ENCODE measurements at places on chromosomes 5 and 9.

DNA sequence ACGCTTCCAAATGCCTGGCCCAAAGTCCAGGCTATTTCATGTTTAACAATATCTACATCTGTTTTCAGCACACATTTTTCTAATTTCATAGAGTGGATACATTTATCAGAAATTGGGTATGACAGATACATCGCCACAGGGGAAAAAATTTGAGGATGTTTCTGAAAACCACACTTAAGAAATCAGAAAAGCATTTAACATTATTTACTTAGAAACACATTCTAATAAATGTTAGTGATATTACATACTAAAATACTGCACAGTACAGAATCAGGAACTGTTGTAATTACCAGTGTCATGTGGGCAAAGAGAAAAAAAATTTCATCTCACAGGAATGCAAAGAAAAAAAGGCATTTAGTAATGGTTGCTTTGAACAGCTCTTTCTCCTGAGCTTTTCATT is 310.5 kb upstream of the KIF2A start:
- no peak for DNase-seq

DNA sequence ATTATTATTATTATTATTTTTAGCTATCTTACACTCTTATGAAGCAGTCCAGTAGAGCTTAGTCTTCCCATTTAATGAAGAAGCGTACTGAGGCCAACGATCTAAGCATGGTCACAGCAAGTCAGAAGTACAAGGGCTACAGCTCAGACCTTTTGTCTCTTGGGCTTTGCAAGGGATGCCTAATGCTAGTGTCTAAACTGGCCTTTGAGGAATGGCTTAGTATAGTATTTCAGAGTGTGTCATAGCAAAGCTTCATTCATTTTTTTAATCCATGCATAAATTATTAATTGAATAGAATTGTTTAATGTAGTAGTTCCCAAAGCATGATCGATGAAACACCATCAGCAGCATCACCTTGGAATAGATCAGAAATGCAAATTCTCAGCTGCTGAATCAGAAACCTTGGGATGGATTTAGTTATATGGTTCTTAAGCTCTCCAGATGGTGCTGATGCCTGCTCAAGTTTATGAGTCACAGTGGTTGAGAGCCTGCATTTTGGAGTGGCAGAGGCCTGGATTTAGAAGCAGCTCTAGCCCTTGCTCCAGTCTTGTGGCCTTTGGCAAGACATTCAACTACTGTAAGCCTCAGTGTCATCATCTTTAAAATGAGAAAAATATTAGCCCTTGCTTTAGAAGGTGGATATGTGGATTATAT is 6.1 kb downstream of the IL12B start:
- no peak for DNase-seq

DNA sequence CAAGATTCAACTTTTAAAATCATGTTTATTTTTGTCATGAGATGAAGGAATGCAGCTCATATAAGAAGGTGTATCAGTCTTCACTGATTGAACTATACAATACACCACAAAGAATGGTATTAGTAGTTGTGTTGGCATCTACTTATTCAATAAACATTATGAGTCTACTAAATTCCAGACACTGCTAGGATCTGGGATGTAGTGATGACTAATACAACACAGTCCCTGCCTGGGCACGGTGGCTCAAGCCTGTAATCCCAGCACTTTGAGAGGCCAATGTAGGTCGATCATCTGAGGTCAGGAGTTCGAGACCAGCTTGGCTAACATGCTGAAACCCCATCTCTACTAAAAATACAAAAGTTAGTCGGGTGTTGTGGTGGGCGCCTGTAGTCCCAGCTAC is 171.4 kb upstream of the NFIB start:
- DNase-seq: no peak

DNA sequence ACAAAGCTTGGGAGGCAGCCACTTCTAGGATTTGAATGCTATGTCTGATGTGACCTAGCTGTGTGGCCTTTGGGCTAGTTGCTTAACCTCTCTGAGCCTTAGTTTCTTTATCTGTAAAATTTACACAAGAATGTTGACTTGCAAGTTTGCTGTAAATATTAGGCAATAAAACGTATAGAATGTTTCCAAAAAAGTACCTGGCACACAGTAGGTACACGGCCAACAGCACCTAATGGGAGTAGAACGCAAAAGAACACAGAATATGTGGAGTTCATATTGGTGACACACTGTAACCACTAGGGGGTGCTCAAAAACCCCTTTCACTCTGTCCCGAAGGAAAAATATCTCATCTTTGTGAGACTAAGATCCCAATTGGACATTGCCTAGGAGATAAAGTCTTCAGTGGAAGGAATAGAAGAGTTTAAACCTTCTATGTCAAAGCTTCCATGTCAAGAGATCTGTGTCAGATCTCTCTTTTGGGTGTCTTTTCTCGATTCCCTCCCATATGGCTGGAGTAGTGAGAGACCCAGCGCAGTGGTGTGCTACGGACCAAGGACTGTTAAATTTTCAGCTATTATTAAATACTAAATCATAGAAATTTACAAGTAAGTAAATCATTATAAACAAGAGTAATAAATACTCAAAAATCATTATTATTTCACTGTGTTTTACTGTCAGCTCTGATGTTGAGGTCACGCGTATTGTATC is 145.4 kb upstream of the RAD23B start:
- no peak for DNase-seq

- DNase-seq: no peak
These were observed 459.8 kb downstream of the ARHGEF28 start for GRCh38 chr5:74085782-74086181.

- DNase-seq: no peak
These were observed 163.3 kb downstream of the MACROH2A1 start for GRCh38 chr5:135235551-135236227.

DNA sequence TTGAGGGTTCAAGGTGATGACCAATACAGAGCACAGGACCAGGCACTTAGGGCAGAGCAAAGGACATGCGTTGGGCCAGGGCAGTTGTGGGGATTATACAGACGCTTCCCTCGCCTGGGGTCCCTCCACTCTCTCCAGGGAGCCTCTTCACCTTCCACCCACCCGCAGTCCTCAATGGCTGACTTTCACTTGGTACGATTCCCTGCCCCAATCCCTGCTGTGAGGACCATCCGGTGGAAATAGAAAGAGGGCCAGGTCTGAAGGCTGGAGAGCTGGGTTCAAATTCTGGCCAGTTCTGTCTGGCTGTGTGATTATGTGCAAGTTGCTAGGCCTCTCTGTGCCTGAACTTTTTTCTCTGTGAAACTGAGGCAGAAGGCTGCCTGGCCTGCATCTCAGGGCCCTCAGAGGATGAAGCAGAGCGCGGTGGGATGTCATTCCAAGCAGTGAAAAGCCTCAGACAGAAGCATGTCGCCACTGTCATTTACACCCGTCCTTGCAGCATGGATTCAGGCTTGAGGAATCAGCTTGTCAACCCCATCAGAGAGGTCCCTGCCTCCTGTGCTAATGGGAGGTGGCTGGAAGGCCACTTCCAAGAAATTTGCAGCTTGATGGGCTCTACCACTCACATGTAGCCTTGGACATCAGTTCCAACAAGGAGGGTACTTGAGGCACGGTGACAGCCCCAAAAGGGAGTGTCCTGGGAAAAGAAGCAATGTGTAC is 206.6 kb upstream of the IER5L start:
- no peak for DNase-seq

DNA sequence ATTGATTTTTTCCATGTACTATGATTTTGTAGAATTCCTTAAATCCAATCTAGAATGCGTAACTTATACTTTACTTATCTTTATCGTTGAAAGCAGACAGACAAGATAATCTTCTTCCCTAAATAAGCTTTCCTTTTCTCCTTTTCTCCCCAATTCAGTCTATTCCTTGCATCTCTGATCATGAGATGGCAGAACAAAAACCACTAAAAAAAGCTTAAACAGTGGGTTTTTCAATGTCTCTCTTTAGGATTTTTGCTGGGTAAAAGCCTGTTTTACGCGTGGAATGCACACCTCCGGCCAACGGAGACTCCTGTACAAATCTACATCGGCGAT is 755 bp downstream of the CDKN2B start:
- DNase-seq: no peak

DNA sequence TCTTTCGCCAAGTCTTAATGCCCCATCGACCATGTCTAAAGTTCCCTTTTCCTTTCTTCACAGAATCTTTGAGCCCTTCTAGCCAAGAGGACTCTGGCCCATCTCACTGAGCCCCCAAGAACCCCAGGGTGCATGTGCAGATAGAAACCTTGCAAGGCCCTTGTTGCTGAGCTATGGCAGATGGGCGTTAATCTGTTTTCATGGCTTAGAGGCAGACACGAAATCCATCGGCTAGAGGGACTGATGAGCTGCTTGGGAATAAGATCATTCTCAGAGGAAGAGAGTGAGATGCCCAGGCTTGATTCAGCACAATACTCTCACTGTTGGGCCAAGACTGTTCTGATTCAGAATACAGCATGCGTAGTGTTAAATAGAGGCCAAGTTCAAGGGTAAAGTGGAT is 262.5 kb upstream of the C9orf72 start:
- no peak for DNase-seq

- DNase-seq: peak; percentile 96
These were observed at the start of gene ZBTB26 for GRCh38 chr9:122931226-122932121. Gene ZBTB26, minus strand, starts transcription at chr9:122931512. Its CDS starts 11,578 bp downstream, at chr9:122919934.

DNA sequence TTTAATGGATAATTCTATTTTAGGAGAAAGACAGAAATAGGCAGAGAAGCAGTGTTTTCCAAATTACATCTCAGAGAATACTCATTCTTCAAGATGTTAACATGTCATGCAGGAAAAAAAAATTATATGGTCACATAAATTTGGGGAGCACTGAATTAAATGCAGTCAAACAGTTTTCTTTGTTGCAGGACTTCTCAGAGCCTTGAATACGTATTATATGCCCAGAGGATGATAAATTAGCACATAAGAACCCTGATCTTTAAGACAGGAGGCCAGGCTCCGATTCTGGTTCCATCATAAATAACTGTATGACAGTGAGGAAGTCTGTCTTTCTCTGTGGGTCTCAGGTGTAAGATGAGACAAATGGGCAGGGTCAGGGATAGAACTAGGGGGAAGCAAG is 41.4 kb downstream of the FAT2 start:
- DNase-seq: no peak

DNA sequence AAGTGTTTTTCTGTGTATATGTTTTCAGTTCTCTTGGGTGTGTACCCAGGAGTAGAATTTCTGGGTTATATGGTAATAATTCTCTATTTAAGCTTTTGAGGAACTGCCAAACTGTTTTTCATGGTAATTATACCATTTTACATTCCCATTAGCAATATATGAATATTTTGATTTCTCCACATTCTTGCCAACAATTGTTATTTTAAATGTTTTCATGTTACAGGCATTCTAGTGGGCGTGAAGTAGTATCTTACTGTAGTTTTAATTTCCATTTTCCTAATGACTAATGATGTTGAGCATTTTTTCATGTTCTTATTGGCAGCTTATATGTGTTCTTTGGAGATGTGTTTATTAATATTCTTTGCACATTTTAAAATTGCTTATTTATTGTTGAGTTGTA is 199.5 kb downstream of the FER start:
- no peak for DNase-seq

- no peak for DNase-seq
These were observed 110.1 kb downstream of the RXRA start for GRCh38 chr9:134436379-134436762.

- no peak for DNase-seq
These were observed 320.1 kb downstream of the MLLT3 start for GRCh38 chr9:20302197-20302596.

DNA sequence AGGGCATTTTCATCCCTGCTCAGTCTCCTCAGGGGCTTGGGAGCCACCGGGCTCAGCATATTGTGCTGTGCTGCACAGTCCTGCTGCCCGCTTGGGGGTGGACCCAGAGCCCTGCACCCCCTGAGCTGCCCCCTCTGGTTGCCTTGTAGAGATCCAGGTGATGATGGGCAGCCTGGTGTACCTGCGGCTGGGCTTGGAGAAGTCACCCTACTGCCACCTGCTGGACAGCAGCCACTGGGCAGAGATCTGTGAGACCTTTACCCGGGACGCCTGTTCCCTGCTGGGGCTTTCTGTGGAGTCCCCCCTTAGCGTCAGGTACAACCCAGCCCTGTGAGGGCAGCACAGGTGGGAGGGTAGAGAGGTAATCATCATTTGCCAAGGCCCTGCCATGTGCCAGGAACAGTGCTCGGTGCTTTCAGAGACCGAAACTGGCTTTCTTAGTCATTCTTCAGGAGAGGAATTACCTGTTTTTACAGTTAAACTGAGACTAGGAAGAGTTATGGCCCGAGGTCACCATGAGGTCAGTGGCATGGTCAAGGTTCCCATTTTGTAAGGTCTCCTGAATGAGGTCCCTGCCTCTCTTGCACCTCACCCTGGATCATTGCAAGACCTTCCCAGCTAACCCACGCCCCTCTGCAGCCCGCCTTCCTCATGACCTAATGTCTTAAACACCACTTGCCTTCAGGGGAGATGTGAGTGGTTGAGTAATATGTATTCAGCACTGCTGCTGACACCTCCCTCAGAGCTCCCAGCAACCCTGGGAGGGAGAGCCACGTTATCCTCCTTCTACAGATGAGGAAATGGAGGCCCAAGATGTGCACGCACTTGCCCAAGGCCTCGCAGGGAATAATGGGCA is 7.5 kb downstream of the NHP2 start:
- peak; percentile 74 for DNase-seq
